ENCODE measurements at places on chromosomes 12 and 14.

DNA sequence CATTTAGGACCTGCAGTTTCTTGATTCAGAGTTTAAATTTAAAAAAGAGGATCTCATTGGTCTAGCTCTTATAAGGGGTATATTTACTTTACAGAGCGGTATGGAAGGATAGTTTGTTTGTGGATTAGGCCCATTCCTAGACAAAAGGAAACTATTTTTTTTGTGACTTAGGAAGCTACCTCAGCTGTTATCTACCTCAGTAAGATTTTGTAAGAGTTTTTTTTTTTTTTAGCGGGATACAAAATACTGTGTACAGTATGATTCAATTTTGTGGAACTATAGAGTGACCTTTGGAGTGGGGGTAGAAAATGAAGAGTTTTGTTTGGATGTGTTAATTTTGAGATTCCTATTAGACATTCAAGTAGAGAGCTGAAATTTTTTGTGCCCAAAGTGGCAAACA, 104.6 kb upstream of the ATF1 start:
- DNase-seq, result no peak

- DNase-seq, result peak; percentile 54
Measured at GRCh38 chr14:103185051-103186029, 62.1 kb downstream of the TNFAIP2 start.

DNA sequence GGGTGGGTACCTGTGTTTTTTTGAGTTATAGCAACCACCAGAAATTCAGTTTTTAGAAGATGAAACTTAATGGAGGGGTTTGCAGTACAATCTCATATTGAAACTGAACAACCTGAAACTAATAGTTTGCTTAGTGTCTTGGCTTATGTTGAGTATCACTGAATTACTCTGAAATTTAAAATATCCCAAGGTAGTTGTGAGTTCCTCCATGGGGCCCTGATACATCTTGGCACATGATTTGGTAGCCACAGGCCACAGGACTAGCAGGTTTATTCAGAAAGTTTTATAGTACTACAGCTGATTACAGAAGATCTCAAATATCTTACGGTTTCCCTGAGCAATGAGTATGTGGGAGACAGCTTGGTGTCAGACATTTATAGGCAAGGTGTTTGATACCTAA, 10.4 kb downstream of the PTGES3 start:
- no peak for DNase-seq

GRCh38 chr14:22483863-22484593, 105.0 kb downstream of the DAD1 start:
- DNase-seq, result no peak

DNA sequence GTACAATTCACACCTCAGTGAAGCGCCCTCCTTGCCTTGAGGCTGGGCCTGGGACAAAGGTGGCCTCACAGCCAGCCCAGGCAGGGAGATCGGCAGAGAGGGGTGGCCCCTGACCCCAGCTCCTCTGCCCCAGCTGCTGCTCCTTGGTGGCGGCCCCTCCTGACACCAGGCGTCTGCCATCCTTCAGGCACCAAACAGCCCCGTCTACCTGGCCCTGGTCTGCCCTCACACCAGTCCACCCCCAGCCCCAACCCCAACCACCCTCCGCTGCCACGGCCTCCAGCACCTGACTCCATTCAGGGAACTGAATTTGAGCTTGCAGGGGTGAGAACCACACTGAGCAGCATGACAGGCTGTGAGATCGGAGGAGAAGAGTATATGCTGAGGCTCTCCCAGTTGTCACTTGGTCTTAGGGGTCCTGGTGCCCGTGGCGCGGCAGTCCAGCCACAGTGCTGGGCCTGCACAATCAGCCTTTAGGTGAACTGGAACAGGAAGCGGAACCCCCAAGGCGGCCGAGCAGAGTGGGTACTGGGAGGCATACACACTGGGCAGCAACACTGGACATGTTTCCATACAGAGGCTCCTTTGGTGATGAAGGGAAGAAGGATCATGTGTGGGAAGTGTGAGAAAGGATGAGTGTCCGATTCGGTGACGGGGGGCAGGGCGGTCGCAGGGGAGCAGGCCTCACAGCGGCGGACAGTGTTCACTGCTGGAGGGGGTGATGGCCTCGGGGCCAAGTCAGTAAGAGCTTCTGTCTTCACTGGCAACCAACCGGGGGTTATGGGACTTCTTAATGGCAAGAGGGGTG, 18.7 kb downstream of the ZFYVE21 start:
- DNase-seq, result no peak

DNA sequence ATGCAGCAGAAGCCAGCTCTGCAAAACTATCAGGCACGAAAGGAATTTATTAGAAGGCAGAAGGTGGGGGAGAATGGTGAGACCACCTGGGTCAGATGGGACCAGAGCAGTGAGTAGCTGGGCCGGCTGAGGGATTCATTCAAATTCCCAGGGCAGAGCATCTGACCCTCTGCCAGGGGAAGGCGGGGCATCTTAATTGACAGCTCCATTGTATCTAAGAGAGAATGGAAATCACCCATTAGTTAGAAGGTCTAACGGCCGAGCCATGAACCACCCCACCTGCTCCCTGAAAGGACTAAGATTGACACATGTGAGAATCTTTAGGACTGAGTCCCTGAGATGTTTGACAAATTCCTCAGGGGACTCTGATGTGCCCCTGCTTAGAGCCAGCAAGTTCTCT, 83.7 kb downstream of the PHETA1 start:
- DNase-seq, result no peak

DNA sequence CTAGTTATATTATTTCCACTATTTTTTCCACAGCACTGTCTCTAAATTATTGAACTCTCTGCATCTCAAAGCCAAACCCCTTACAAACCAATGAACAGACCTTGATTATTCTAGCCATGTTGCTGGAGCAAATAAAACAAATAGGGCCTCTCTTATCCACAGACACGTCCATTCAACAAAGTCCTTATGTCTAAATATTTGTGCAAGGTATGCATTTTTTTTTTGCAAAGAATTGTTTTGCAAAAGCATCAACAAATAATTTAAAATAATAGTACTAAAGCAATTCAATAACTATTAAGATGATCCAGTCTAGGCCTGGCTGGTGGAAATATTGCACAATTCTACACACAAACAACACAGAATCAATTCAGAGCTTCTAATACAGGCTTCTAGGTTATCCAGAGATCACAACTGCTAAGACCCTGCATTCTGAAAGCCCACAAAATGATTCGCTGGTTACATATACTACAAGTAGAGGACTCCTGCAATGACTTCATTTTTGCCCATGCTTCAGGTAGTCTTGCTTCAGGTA, 221.0 kb downstream of the SLC25A21 start:
- DNase-seq, result no peak

DNA sequence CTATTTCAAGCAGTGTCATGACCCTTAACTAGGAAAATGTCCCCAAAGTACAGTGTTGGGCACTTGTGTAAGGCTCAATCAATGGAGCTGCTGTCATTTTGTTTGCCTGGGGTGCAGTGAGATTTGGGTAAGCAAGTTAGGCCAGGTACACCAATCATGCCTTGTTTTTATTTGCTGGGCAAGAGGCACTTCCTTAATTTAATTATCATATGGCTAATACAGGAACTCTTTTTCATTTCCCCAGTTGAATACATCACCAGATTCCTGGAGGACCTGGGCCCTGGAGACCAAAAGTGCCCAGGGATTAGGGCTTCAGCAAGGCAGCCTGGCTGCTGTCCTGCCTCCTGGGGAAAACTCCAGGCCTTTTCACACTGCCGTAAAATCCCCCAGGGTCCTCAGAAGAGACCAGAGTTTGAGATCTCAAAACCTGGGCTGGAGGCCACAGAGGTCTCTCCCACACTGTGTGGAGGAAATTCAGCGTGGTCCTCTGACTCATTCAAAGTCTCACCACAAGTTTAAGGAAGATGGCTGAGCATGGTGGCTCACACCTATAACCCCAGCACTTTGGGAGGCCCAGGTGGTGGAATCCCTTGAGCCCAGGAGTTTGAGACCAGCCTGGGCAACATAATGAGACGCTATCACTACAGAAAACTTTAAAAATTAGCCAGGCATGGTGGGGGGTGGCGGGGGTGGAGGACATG, 28.4 kb upstream of the FOXN3 start:
- DNase-seq, result no peak

DNA sequence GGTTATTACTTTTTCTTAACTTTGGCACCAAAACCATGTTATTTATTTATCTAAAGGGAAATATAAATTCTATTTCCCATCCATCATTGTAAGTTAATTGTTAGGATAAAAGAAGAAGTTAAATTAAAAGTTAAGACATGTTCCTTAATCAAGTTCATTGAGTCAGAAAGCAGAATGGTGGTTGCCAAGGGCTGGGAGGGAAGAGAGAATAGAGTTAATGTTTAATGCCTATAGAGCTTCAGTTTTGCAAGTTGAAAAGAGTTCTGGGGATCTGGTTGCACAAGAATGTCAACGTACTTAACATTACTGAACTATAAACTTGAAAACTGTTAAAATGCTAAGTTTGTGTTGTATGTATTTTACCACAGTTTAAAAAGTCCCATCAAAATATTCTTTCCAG, 63.2 kb upstream of the NR2C1 start:
- DNase-seq, result no peak

GRCh38 chr14:92630367-92630766, 116.8 kb downstream of the RIN3 start:
- DNase-seq, result no peak

GRCh38 chr14:104119119-104119487, 19.3 kb upstream of the KIF26A start:
- no peak for DNase-seq

GRCh38 chr14:74616996-74617700, 5.1 kb upstream of the LTBP2 start:
- DNase-seq, result no peak

DNA sequence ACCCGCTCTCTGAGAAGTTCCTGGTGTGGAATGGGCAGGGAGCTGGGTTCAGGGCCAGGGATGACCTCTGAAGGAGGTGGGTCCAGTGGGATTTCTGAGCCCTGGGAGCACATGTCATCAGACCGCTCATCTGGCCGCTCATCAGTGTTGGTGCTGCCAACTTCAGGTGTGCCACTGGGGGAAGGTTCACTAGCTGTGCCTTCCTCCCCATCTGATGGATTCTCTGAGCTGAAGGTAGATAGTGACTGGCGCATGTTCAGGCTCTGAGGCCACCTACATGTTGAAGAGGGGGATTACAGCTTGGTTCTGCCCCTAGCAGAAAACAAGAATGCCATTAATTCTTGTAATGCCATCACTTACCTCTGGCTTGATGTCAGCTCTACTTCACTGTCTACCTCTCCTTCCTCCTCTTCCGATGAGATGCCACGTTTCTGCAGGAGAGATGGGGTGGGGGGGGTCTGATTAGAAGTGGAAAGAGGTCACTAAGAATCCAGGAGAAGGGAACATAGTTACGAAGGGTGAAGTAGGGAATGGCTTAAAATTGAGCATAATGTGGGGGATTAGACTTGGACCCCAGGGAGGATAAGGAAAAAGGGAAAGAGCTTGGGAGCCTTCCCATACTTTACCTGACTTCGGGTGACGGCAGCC, 17.2 kb downstream of the MAP3K12 start:
- DNase-seq, result no peak

DNA sequence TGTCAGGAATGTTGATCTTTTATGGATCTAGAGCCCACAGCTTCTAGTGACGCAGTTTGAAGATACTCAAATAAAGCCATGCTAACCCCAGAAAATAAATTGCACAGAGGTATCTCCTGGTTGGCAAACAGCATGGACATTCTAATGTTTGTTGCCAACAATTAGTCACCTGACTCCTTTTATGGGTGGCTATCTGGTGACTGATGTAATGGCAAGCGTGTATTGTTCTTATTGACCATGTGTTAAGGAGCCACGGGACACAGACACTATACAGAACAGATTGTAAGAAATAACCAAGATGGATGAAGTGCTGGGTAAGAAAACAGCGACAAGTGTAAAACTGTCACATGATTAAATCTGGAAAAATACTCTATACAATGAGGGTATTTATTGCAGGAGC, 401.3 kb upstream of the PDE3A start:
- DNase-seq, result no peak

DNA sequence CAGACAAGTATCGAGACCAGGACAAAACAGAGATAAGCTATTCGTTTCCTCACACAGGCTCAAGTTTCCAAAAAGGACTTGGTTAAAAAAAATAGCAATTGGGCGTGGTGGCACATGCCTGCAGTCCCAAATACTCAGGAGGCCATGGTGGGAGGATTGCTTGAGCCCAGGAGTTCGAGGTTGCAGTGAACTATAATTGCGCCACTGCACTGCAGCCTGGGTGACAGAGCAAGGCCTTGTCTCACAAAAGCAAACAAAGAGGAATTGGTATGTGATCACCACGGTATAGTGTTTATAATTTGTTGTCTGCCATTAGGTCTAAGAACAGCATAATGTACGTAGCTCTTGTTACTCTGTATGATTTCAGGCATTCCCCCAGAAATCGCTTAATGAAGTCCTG, 175.3 kb downstream of the DERA start:
- no peak for DNase-seq

GRCh38 chr12:1518591-1519516, 75.5 kb downstream of the FBXL14 start:
- DNase-seq, result no peak
